Sciatic nerve (tissue), 2 donors: ENCODE measurements at places on chromosomes 16 and 17. TPM values are rescaled to one million over a fixed set of nuclear protein-coding genes. Genes with fewer than 3 reads are reported as not detected.

DNA sequence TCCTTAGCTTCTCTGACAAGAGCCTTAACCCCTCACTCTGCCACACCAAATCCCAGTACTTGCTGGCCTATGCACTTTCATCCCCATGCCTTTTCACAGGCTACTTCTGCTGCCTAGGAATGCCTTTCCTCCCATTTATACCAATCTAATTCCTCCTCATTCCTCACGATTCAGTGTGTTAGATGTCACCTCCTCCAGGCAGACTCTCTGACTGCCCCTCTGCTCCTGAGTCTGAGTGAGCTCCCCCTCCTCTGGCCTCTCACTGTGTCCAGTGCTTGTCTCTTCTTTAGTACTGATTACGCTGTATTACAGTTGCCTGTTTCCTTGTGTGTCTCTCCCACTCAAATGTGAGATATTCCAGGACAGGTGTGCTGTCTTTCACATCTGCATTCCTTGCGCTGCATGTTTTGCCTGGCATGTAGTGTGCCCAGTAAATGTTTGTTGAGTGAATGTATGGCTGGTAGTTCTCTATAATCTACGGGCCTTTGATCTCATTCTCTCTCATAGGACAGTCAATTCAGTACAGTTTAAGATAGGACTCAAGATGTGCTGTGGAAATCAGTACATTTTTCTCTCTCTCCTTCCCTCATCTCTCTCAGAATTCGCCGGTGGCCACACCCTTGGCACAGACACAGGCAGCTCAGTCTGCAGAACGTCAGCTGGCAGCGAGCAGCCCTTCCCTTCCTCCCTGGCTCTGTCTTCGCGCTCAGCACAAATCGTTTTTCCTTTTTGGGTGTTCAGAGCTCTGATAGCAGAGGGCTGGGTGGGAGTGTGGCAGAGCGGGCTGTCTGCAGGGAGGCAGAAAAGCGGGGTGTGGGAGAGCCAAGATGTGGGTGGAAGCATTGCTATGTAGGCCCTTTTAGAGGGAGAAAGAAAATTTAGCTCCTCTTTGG, 18.5 kb downstream of the ARL4D start:
- DNase-seq = peak; percentile 78

DNA sequence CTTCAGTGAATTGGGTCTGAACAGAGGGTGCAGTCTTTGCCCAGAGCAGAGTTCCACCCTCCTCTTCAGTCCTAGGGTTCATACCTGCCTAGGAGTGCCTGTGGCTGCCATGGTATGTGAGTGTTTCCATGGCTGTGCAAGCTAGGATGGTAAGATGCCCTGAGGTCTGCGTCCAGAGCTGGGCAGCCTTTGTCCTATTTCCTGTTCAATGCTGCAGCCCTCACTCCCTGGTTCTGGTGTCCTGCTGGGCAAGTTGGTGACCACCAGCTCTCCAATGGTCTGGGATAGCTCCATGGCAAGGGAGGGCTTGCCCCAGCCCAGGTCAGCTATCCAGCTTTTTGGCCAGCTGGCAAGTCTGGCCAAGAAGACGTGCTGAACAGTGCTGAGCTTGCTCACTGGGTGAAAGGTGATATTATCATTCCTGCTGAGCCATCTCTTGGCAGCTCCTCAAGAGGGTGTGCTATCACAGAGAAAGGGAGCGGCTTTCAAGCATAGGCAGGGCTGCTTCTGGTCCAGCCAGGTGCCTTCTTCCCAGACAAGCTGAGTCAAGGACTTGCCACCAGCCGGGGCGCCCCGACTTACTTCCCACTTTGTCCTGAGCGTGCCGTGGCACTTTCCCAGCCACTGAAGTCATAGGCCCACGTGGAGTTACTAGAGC, 13.0 kb upstream of the NFATC3 start:
- peak; percentile 67 for DNase-seq

DNA sequence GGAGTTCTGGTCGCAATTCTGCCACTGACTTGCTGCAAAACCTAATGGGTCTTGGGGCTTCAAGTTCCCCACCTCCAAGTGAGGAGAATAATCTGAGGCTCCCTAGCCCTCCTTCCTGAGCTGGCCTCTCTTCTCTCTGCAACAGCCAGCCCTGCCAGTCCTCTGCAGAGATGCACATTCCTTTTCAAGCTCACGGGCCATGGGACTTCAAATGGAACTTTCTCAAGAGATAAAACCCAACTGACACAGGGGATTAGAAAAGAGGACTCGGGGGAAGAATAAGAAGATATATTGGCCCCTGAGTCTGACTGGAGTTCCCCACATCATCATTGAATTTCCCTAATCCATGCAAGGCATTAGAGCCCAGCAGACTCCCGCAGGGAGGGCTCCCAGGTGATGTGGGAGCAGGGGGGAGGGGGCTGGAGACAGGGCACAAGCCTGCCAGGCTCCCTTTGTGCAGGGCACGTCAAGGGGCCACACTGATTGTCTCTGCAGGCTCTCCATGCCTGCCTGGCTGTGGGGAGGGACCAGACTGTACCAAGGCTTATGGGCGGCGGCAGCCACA, 131.0 kb downstream of the CCDC144A start:
- no peak for DNase-seq

GRCh38 chr17:54270499-54270898, 447.8 kb downstream of the KIF2B start:
- no peak for DNase-seq

The LRRC75A gene
- 7.0 TPM for total RNA-seq
